ENCODE measurements at places on chromosomes 6 and 20. TPM values are rescaled to one million over a fixed set of nuclear protein-coding genes. Genes with fewer than 3 reads are reported as not detected.

AVP gene
- total RNA-seq = not detected

DEFB124 gene
- total RNA-seq = not detected

ADGB gene
- total RNA-seq = not detected

RFX6 gene
- not detected for total RNA-seq

DNA sequence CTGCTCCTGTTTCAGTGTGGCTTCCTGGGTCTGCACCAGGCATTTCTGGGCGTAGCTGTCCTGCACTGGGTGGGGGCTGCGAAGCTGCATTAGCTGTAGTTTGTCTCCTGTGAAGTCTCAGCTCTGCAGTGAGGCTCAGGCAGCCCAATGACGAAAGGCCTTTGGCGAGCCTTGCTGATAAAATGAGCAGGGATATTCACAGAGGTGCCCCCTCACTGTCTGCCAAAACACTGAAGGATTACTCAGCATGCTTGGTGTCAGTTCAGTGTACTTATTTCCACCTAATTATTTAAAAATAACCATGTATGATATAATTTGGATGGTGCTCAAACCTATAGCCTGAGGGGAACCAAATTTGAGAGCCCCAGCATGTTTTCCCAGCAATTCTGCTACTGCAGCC lies 73.5 kb downstream of the ECT2L start:
- no peak for DNase-seq

- no peak for DNase-seq
These were observed 19.4 kb downstream of the RSPO4 start for GRCh38 chr20:982754-983153.

DNA sequence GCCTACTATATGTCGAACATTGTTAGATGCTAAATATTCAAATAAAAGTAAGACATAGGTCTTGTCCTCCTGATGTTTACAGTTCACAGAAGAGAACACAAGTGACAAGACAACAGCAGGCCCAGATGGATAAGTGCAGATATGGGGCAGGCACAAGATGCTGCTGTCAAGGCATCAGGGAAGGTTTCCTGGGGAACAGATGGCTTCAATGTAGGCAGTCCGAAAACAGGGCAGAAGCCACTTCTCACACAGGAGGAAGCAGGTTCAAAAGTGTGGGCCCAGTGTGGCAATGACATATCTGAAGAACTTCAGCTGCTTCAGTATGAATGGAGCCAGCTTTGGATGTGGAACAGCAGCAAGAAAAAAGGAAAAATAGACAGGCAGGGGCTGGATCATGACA lies 32.5 kb downstream of the HLA-DPB1 start:
- no peak for DNase-seq

GRCh38 chr20:57548177-57549058 lies 12.5 kb upstream of the PCK1 start:
- no peak for DNase-seq

DNA sequence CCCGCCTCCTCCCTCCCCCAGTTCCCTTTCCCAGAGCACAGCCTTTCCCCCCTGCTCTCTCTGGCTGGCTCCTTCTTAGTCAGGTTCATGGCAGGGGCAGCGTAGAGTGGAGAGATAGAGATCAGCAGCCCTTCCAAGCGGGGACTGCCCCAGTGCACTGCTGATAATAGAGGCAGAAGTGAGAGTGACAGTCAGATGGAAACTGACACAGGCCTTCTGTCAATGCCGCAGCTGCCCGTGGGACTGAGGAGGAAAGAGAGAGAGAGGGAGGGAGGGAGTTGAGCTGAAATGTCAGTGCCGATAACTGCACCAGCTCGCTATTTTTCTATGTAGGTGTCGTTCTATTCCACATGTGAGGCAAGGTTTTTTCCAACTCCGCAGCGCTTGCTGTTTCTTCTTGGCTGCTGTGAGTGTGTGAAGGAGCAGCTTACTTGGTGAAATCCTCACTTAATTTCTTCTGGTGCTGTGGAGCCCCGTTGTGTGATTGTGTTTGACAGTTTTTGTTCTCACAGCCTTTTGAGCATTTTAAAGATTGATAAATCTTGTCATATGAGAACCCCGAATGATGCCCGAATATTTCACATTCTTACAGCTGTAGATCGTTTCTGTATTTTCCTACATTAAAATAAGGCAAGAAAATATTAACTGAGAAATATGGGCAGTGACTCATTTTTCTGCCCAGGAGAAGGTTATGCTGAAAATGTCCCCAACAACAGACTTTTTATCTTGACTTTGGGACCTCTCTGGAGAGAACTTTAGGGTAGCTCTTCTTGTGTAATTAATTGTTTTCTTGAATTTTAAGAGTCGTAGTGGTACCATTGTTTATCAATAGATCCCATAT lies 386.4 kb upstream of the MMS22L start:
- DNase-seq = no peak

GRCh38 chr20:25549843-25550477 lies 35.4 kb downstream of the NINL start:
- no peak for DNase-seq

All from activated CD8-positive, alpha-beta T cell treated with anti-CD3 and anti-CD28 coated beads, Interleukin-2, amount 10 ng/mL, durations not matched to agents 7 days and 5 days (primary cell).